ENCODE measurements at places on chromosomes 5 and 9.

- DNase-seq: no peak
Measured at GRCh38 chr5:59034498-59035186, 451.8 kb downstream of the RAB3C start.

GRCh38 chr9:90914196-90914595 lies 112.6 kb downstream of the SYK start:
- DNase-seq: no peak

- DNase-seq: no peak
Measured at GRCh38 chr5:157187046-157187754, 6.6 kb downstream of the ITK start.

- DNase-seq: no peak
Measured at GRCh38 chr9:131478911-131479310, 23.8 kb upstream of the POMT1 start.
